ENCODE measurements at places on chromosomes 12 and 14. TPM values are rescaled to one million over a fixed set of nuclear protein-coding genes. Genes with fewer than 3 reads are reported as not detected.

OR4K13 gene
- not detected for polyA plus RNA-seq

FAR2 gene
- polyA plus RNA-seq, result 1.5 TPM

MMP14 gene
- 109 TPM for polyA plus RNA-seq

RIN3 gene
- 12.3 TPM for polyA plus RNA-seq

RFLNA gene
- 12.7 TPM for polyA plus RNA-seq

APOF gene
- not detected for polyA plus RNA-seq

EML5 gene
- 0.21 TPM for polyA plus RNA-seq

PPM1A gene
- polyA plus RNA-seq, result 22.9 TPM

GPR68 gene
- polyA plus RNA-seq, result 1.1 TPM

ZNF605 gene
- polyA plus RNA-seq, result 2.9 TPM

SPIC gene
- polyA plus RNA-seq, result not detected

TMEM132C gene
- polyA plus RNA-seq, result 18.7 TPM

MYO1A gene
- polyA plus RNA-seq, result 0.08 TPM

A2ML1 gene
- polyA plus RNA-seq, result 0.46 TPM

CLEC6A gene
- not detected for polyA plus RNA-seq

SRRM4 gene
- not detected for polyA plus RNA-seq

PUS1 gene
- polyA plus RNA-seq, result 16.6 TPM

GPR84 gene
- 1.0 TPM for polyA plus RNA-seq

LRRC10 gene
- polyA plus RNA-seq, result not detected

POTEM gene
- not detected for polyA plus RNA-seq

TIMELESS gene
- 4.7 TPM for polyA plus RNA-seq

POTEG gene
- not detected for polyA plus RNA-seq

PHETA1 gene
- 7.5 TPM for polyA plus RNA-seq

SIX6 gene
- not detected for polyA plus RNA-seq

OTOGL gene
- 0.03 TPM for polyA plus RNA-seq

DDX51 gene
- polyA plus RNA-seq, result 14.3 TPM

ARHGAP5 gene
- polyA plus RNA-seq, result 7.4 TPM

CNPY2 gene
- polyA plus RNA-seq, result 95.9 TPM

RAB15 gene
- 4.0 TPM for polyA plus RNA-seq

MBIP gene
- 9.0 TPM for polyA plus RNA-seq

ASIC1 gene
- polyA plus RNA-seq, result 5.4 TPM

MNAT1 gene
- polyA plus RNA-seq, result 10.6 TPM

SMOC1 gene
- 7.8 TPM for polyA plus RNA-seq

GLIPR1L1 gene
- not detected for polyA plus RNA-seq

TC2N gene
- polyA plus RNA-seq, result 68.2 TPM

ARMH4 gene
- 1.9 TPM for polyA plus RNA-seq

KRT73 gene
- polyA plus RNA-seq, result 0.09 TPM

FSCB gene
- polyA plus RNA-seq, result not detected

TCL1B gene
- polyA plus RNA-seq, result not detected

DNAJC22 gene
- 0.62 TPM for polyA plus RNA-seq

FGF23 gene
- polyA plus RNA-seq, result not detected

LBHD2 gene
- polyA plus RNA-seq, result 3.6 TPM

OR4K15 gene
- not detected for polyA plus RNA-seq

GPATCH2L gene
- polyA plus RNA-seq, result 5.6 TPM

CLEC7A gene
- 1.7 TPM for polyA plus RNA-seq

DNAI7 gene
- polyA plus RNA-seq, result 0.41 TPM

RERG gene
- 23.1 TPM for polyA plus RNA-seq

TMCC3 gene
- polyA plus RNA-seq, result 3.8 TPM

EFCAB11 gene
- 4.8 TPM for polyA plus RNA-seq

LRRC43 gene
- 0.22 TPM for polyA plus RNA-seq

FOXN4 gene
- polyA plus RNA-seq, result not detected

SLC15A5 gene
- not detected for polyA plus RNA-seq

PELI2 gene
- polyA plus RNA-seq, result 4.9 TPM

LRRK2 gene
- polyA plus RNA-seq, result 5.1 TPM

TEAD4 gene
- 11.8 TPM for polyA plus RNA-seq

WNT5B gene
- polyA plus RNA-seq, result 0.76 TPM

CEP170B gene
- 11.8 TPM for polyA plus RNA-seq

TMTC1 gene
- polyA plus RNA-seq, result 35.1 TPM

TIMM9 gene
- 39.0 TPM for polyA plus RNA-seq

Data from adipose tissue (tissue), 3 donors.